ENCODE measurements at places on chromosomes 11 and 22.
A peak's percentile ranks its signal among the peaks of the same experiment; 100 is the strongest.

GRCh38 chr11:7851391-7851790 lies 54.6 kb upstream of the OR5P2 start:
- DNase-seq, result no peak

GRCh38 chr11:131370090-131370751 lies at the start of gene NTM:
TSS of gene NTM (plus strand) at chr11:131370615.
- no peak for DNase-seq

- no peak for DNase-seq
Observed at GRCh38 chr11:131685206-131685605, 314.8 kb downstream of the NTM start.

DNA sequence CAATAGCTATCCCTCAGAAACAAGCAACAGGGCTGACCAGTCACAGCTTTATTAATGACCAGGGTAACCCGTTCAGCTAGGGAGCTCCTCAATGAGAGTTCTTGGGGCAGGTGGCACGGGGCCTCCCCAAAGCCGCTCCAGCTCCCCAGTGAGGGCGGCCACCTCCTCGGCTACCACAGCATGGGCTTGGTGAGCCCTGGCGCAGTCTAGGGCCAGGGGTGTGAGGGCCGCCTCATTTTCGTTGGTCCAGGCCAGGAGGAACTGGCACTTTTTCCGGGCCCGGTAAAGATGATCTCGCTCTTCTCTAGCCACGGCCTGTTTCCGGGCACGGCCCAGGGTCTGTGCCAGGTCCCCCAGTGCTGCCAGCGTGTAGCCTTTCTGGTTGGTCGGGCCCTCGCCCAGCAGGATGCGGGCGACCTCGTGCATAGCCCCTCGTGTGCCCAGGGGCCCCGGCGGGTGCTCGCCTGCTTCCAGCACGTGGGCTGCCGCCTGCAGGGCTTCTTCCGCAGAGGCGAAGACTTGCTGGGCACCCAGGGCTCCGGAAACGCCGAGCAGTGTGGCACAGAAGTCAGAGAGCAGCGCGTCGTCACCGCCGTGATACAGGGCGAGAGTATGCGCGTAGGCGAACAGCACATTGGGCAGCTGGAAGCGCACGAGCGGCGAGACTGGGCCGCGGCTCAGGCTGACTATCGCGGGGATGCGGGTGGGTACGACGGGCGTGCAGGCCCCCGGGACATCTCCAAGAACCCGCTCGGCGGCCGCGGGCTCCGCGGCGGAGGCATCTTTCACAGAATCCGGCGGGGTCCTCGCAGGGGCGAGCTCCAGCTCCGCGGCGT lies 913 bp downstream of the ZNHIT2 start:
- DNase-seq, result peak; percentile 49

GRCh38 chr22:45402466-45402985 lies 10.9 kb downstream of the SMC1B start:
- DNase-seq, result no peak

Data from NCI-H446 (cell line).